IPS DF 19.7 (cell line): ENCODE measurements at places on chromosomes 12 and 14.

- no peak for DNase-seq
These were observed 7.1 kb upstream of the ARL1 start for GRCh38 chr12:101414533-101415119.

DNA sequence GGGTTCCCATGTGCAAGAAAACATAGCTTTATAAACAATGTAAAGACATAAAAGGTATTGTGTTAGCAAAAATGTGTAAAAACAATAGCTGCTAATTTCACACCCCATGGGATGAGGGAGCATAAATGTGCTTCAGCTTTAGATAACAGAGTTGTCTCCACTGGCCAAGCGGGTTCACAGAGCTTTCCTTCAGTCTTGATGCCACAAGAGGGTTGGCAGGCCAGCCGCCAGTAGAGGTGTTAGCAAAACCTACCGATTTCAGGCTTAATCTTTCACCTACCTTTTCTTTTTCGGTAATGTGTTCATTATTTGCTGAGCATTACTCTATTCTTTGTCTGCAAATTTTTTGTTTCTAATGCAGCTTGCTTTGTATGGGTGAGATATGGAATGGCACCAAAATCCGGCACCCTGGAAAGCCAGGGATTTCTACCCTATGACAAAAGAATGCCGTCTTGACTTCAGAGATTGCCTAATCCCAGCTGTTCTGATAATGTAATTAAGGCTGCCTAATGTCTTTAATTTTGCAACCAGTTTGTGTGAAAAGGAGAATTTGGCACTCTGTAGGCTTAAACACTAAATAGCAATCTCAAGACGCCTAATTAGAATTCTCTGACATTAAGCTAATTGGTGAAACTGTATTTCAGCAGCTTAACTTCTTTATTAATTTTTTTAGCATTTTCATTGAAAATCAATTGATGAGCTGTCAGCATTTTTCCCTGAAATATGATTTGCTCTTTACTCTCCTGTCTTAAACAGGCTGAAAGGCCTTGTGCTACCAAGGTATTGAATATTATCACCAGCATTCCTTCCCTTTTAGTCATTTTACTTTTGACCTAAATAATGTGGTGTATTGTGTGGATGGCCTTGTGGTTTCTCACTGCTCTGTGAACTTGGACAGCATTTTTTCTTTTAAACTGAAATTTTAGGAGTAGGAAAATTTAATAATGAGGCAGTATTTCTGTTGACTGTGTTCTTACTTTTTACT lies 60.7 kb downstream of the POLR3B start:
- DNase-seq = no peak

DNA sequence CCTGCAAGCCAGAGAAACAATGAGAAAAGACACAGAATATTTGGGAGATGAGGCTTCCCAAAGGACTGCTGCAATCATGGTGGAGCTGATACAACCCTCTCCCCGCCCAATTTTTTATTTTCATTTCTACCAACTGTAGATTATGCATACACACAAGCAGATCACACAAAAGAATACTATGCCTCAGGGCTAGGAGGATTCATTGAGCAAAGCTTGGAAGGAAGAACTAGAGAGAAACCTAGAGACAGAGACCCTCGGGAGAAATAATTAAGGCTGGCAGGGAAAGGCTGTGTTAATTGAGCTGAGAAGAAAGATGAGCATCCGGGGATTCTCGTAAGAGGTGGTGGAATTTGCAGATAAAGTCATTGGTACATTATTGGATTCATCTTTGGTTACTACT lies 9.9 kb upstream of the WNT5B start:
- no peak for DNase-seq

DNA sequence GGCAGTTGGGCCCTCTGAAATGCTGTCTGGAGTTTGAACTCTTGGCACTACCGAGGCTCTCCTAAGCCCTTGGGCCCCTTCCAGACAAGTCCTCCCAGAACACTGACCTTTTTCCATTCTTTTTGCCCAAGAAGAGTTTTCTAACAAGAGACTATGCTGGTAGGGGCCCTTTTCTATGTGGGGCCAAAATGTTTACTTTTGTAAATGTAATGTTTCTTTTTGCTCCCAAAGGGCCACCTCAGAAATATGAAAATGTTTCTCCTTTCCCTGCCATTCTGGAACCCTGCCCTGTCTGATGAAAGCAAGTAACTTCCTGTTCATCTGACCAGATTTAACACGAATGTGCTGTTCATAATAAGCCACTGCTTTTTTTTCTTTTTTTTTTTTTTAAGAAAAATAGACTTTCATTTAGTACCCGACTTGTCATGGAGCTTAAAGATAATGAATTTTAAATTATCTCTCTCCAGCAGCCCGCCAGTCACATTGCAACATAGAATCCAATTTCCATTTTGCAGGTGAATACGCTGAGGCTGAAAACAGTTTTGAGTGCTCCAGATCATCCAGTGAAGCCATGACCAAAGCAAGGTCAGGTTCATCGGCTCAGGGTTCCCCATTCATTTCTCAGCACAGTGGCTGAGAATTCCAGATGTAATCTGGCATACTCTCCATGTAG lies 169.9 kb downstream of the DPF3 start:
- DNase-seq = no peak

- DNase-seq = no peak
These were observed 125.5 kb upstream of the RMST start for GRCh38 chr12:97336900-97337751.

DNA sequence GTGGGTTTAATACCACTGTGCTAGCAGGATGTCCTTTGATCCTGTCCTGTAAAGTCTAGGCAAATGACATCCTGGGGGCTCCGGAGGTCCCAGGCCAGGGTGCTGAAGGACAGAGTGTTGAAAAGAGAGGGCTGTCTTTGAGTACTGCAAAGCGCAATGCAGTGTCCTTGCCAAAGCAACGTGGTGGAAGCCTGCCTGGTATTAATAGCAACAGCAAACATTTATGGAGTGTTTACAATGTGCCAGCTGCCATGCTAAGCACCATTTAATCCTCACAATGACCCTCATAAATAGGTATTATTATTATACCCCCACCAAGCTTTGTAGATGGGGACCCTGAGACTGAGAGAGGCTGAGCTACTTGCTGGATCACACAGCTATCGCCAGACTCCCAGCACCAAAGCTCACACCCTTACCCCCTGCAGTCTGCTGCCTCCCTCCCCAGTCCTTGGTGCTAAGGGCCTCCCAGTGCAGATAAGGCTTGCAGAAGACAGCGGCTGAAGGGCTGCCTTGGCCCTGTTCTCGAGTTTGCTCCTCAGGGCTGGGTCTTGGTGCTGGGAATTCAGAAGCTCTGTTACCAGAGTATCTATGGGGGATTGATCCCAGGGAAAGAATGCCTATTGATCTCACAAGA lies 427.7 kb downstream of the FUT8 start:
- no peak for DNase-seq

DNA sequence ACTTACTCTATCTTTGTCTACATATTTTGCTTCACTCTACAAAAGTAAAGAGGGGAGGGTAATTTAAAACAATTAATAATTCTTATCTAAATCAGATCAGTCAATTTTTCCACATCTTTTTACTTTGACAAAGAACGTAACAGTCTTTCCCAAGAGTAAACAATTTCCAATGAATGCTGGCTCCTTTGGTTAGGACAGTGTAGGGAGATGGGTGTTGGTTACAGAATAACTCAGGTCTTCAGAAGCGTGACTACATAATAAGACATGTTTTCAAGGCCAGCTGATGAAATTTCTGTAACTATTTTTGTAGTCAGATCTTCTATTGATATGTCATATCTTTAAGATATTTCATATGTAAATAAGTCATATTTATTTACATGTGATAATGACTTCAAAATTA lies 183.0 kb upstream of the CAND1 start:
- no peak for DNase-seq

- DNase-seq = no peak
These were observed 48.4 kb downstream of the ANAPC7 start for GRCh38 chr12:110355073-110355472.

DNA sequence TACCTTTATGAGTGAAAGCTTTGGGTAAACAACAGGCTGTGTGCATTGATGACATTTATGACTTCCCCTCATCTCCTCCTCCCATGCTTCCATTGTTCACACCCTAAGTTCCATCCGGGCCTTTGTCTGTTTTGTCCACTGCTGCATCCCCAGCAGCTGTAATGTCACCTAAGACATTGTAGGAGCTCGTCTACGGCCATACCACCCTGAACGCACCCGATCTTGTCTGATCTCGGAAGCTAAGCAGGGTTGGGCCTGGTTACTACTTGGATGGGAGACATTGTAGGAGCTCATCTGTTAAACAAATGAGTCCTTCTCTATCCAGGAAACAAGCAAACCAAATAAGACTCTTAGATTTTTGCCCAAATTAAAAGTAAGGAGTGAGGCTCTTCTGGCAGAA lies 40.4 kb upstream of the SYCP3 start:
- DNase-seq = no peak

- no peak for DNase-seq
These were observed 109.5 kb upstream of the RAP1B start for GRCh38 chr12:68501226-68501625.
